Stimulated activated CD4-positive, alpha-beta T cell treated with anti-CD3 and anti-CD28 coated beads, Interleukin-1b, Interleukin-23, amount 100 ng/mL, for 48 hours (primary cell): ENCODE measurements at places on chromosomes 3 and 15.

- DNase-seq: no peak
Measured at GRCh38 chr3:37149257-37149656, 25.1 kb downstream of the LRRFIP2 start.

DNA sequence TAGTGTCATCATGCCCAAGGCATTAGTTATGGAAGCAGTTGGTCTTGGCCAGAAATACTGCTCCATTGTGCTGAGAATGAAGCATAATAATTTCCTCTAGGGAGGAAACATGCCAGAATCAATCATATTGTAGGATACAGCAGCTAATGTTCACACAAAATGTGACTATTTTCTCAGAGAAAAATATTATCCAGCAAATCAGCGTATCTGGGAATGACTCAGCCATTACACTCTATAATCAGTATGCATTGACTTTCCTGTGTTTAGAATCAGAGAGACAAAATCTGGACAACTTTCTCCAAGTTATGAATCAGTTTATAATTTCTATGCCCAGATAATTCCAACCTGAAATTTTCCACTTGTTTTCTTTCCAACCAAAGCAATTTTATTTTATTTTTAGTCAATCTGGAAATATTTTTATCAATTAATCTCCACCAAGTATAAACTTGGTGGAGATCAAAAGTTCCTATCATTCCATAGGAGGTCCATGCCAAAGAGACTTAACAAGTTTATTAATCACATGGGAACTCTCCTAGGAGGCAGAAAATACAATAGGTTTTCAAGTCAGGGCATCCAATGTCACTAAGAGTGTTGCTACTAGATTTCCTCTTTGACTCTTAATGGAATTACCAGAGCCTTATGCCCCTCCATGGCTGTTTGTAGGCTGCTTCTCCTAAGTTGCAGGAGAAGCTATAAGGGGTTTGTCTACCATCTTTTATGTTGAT, 36.4 kb downstream of the SUCNR1 start:
- DNase-seq: no peak

GRCh38 chr3:68880632-68881031, 51.7 kb downstream of the TAFA4 start:
- DNase-seq: no peak

DNA sequence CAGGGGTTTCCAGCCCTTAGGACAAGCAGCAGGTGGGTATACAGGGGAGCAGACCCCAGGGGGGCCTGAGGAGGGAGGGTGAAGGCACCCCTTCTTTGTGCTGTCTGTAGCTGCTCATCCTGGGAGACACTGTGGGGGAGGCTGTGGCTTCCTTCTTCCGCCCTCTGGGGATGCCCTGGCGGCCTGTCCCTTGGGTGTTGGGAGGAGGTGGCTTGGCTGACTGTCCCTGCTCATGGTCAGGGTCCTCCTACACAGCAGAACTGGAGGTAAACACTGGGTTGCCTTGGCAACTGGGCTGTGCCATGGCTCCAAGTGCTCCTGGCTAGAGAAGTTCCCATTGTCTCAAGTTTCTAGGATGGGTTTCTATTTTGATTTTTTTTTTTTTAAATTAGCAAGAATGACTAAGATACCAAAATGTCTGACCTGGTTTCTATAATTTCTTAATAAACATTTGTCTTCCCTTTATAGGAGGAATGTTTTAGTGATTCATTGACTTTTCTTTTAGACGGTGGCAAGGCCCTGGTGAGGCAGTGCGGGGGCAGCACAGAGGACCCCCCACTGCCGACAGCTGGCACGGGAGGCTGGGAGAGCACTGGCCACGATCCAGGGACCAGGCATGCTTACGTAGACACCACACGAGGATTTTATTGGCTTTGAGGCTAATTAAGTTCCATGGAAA, 12.4 kb downstream of the KLF13 start:
- DNase-seq: no peak

GRCh38 chr3:41434781-41435180, 235.5 kb downstream of the CTNNB1 start:
- DNase-seq: no peak

- no peak for DNase-seq
Measured at GRCh38 chr3:55795296-55795695, 308.2 kb upstream of the WNT5A start.

- DNase-seq: no peak
Measured at GRCh38 chr3:20811631-20812030, 625.6 kb upstream of the SGO1 start.

- no peak for DNase-seq
Measured at GRCh38 chr3:13277196-13277813, 142.8 kb downstream of the NUP210 start.

DNA sequence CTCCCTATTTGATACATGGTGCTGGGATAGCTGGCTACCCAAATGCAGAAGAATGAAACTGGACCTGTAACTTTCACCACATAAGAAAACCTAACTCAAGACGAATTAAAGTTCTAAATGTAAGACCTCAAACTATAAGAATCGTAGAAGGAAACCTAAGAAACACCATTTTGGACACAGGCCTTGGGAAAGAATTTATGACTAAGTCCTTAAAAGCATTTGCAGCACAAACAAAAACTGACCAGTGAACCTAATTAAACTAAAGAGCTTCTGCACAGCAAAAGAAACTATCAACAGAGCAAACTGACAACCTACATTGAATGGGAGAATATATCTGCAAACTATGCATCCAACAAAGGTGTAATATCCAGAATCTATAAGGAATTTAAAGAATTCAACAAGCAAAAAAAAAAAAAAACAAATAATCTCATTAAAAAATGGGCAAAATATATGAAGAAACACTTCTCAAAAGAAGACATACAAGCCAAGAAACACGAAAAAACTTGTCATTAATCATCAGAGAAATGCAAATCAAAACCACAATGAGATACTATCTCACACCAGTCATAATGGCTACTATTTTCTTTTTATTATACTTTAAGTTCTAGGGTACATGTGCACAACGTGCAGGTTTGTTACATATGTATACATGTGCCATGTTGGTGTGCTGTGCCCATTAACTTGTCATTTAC, 37.0 kb downstream of the HDGFL3 start:
- no peak for DNase-seq

GRCh38 chr3:150602426-150603152, 532 bp upstream of the SELENOT start:
- DNase-seq: no peak

GRCh38 chr3:185717121-185717520, 107.7 kb downstream of the IGF2BP2 start:
- DNase-seq: no peak

DNA sequence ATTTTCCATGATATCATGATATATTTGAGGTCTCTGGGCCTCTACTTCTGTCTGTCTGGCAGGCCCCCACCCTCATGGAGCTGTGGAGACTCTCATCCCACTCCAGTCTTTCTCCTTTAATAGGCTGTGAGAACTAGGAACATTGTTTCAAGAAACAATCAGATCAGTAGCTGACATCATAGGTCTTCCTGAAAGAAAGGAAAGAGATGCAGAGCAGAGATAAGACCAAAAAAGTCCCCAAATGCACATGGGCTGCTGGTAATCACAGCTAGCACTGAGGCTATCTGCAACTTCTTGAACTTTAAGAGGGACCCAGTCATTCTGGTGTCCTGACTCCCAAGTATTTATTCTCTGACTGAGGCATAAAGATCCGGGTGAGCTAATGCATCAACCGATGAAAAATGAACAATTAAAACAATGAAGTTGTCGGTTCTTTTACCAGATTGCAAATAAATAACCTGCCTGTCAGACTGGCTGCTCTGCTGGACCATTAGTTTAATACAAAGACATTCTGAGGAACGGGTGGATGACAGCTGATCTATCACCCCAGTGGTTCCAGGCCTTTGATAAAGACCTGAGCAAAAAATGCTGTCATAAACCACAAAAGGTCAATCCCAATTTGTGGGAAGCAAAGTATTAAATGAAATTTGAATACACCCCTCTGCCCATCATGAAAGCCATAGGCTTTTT, 780.8 kb upstream of the GOLIM4 start:
- no peak for DNase-seq

DNA sequence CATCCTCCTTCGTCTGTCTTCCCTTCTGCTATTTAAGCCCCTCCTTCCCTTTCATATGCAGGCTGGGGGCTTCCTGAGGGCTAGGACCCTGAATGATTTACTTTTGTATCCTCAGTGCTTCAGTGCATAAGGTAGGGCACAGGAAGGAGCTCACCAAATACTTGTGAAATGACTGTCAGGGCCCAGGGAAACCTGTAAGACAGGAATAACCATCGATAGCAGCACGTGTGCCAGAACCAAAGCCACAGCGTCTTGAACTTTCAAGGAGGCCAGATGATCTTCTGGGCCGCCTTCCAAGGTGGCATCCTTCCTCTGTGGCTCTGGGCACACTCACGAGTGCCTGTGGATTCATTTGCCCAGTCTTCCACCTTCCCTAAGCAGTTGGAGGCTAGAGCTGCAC, 3.9 kb downstream of the TMED3 start:
- DNase-seq: no peak

DNA sequence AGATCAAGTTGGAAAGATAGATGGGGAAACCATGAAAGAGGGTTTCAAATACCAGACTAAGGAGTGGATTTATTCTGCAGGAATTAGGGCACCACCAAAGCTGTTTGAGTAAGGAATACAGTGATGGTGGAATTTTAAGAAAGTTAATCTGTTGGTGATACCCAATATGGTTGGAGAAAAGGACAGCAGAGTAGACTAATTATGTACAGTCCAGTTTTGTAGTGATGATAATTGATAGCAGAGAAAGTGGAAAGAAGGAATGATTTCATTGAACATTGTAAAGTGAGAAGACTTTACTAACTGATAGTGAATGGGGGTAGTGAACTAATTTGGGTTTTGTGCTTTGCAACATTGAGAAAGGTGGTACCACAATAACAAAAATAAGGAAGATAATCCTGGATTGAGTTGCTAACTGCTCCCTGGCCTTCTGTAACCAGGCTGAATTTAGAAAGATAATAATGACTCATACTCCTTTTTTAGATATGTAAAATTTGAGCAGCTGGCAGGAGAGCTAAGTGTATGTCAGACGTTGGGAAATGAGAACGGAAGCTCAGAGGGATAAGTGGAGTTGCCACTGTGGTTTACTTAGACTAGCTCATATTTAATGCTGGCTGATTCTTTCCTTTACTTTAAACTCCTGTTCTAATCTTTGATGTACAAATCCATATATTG, 16.9 kb downstream of the TCAIM start:
- DNase-seq: no peak

GRCh38 chr15:46865155-46865554, 852.1 kb upstream of the SEMA6D start:
- DNase-seq: no peak

GRCh38 chr3:156174229-156174847, 54.0 kb downstream of the KCNAB1 start:
- no peak for DNase-seq

- DNase-seq: no peak
Measured at GRCh38 chr3:16906682-16907081, 21.9 kb downstream of the PLCL2 start.

DNA sequence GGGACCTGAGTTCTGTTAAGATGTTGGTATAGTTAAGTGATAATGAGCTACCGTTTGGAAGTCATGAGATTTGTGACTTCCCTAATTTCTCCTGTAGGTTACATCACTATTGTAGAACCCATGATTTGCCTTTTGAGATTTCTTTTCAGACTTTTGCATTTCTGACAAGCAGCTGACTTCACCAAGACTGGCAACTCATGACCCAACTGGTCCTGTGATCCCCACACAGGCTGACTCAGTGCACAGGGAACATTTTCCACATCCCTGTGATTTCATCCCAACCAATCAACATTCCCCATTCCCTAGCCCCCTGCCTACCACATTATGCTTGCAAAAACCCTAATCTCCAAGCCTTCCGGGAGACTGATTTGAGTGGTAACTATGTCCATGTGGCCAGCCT, 242.1 kb upstream of the PDZRN3 start:
- DNase-seq: no peak

DNA sequence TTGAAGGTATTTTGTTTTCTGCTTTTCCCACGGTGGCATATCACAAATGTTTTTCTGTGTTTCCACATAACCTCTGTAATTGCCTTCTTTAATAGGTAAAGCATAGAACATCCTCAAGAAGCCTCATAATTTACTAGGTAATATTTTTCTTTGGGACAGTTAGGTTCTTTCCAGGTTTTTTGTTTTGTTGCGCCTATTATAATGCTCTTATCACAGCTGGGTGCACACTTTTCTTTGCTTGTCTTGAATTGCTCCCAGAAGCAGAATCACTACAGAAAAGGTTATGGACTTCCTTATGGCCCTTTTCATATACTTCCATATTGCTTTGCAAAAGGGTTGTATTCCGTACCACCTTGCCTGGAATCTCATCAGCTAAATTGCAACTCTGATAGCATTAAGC, 213.5 kb downstream of the RYR3 start:
- no peak for DNase-seq

- DNase-seq: no peak
Measured at GRCh38 chr3:189344996-189345395, 173.2 kb downstream of the TPRG1 start.

DNA sequence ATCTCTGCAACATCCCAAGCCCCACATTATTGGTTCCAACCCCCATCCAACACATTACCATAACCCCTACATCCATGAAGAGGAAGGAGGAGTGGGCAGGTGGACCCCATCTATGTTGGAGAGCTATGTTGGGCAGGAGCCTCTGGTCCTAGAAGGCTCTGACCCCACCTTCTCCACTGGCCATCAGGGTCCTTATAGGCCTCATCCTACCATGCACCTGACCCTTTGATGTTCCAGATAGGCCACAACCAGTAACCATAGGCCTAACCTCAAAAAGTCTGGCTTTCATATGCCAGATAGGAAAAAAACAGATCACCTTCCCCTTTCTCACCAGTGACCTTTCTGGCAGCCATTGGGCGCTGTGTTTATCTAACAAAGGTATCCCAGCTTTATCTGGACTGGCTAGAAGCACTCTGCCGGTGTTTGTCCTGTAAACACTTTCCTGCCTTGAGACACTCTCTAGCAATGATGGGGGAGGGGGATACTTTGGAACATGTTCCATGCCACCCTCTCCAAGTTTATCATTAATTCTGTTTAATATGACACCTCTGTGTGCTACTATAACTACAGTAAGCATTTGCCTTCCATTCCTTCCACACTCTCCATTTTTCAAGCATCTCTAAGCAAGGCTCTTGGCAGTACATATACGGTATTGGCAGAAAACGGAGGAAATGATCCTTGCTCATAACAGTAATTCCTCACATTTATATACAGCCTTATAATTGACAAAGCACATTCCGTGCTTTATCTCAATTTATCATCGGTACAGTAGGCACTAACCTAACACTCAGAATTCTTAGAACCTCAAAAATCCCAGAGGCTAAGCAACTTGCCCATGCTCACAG, 377.1 kb downstream of the VPS13C start:
- DNase-seq: no peak

DNA sequence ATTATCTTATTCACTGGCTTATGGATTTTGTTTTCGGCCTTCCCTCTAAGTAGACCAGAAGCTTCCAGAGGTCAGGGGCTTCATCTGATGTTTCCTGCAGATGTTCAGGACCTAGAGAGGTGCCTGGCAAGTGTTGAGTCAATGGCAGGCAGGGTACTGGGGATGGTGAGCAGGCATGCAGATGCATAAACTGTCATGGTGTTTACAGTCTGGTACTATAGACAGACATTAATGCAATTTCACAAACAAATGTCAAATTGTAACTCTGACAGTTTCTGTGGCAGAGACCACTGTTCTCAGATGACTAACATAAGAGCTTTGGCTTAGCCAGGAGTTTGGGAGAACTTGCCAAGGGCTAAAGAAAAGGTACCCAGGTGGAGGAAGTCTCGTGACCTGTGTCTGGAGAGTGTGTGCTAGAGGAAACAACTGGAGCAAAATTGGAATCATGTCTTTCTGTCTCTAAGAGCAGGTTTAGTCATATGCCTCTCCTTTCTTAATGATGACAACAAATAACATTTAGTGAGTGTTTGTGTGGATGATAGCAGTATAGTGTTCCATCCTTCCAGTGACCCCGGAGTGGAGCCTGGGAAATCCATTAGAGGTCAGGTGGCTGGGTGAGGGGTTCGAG, 53.7 kb upstream of the TRAK1 start:
- DNase-seq: no peak
